ENCODE measurements at places on chromosomes 7 and 10. TPM values are rescaled to one million over a fixed set of nuclear protein-coding genes. Genes with fewer than 3 reads are reported as not detected.
A peak's percentile ranks its signal among the peaks of the same experiment; 100 is the strongest.

- no peak for DNase-seq
Measured at GRCh38 chr7:4769761-4770160, 5.7 kb upstream of the AP5Z1 start.

GRCh38 chr10:62082729-62083411, 181.4 kb downstream of the ARID5B start:
- peak; percentile 39 for DNase-seq

- no peak for DNase-seq
Measured at GRCh38 chr7:74482629-74483401, 29.1 kb downstream of the GTF2IRD1 start.

GRCh38 chr7:114312649-114313048, 102.0 kb upstream of the FOXP2 start:
- no peak for DNase-seq

The TFPI2 gene
- total RNA-seq: 0.34 TPM

The NME8 gene
- not detected for total RNA-seq

The CTTNBP2 gene
- not detected for total RNA-seq

Data from activated T-cell treated with anti-CD3 and anti-CD28 coated beads, Interleukin-2, amount 50 U/mL, for 72 hours (primary cell).